ENCODE measurements at places on chromosomes 11 and 22.

GRCh38 chr11:83736684-83737083, 450.5 kb upstream of the CCDC90B start:
- peak; percentile 49 for DNase-seq

DNA sequence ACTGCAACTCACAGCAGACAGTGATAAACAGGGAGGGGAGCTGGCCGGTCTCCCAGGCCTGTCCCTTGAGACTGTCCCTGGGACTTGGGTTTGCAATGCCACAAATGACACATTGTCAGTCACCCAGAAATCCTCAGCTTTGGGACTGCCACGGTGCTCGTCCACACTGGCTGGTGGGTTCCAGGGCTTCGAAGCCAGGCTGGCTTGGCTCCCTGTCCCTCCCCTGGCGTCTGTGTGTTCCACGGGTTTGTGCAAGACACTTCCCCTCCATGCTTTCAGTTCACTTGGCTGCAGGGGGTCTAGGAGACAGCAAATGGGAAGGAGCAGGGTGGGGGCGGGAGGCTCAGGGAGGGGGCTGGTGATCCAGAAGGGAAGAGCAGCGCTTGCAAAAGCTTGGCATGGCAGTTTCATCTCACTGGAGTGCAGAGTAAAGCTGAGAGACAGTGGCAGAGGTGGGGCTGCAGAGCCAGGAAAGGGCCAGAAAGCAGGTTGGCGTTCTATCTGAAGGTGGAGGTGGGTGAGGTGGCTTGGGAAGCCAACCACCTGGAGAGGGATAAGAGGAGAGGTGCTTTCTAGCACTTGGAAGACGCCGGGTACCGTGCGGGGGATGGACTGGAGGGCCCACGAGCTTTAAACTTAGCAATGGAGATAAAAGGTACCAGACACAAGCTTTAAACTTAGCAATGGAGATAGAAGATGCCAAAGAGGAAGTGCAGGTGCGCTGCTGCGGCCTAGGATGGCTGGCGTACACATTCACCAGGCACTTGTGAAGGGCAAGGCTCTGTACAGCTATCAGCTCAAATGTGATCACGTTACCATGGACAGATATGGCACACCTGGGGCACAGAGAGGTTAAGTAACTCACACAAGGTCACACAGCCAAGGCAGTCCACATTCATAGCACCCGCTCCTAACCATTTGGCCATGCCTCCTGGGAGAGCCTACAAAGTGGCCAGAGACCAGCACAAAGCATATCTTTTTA, 86.4 kb upstream of the SHISAL1 start:
- DNase-seq = no peak

DNA sequence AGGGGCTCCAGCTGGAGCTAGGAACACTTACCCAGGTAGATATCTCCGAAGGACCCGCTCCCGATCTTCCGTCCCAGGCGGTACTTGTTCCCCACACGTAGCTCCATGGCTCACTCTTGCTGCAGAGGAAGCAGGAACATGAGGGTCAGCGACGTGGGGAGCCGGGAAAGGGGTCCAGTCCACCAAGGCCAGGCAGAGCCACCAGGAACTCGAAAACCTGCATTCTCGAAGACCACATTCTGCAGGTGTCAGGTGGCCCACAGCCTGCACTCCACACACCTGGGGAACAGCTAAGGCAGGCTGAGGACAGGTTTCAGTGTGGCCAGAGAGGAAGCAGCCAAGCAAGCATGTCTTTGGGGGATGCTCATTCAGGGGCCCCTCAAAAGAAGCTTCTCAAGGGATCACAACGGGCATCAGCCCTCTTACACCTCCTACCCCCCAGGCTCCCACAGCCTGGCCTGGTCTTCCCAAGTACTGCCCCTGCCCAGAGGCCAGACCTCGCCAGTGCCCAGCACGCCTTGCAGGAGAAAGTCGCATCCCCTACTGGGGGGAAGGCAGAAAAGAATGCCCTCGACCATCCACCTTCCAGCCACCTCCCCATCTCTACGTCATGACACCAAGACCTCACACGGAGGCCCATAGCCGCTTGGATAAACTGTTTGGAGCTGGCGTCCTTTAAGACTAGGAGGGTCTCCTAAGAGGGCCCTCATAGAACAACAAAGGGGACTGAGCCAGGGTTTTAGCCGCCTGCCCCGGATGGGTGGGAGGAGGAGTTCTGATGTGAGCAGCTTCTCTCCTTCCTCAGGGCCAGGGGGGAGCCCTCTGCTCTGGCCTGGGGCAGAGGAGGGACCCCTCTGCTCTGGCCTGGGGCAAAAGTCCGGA, 2.9 kb downstream of the CSNK1E start:
- DNase-seq = no peak

GRCh38 chr11:408154-409007, 6.4 kb downstream of the SIGIRR start:
- DNase-seq = no peak

- no peak for DNase-seq
Observed at GRCh38 chr11:116551576-116551975, 221.2 kb downstream of the BUD13 start.

- DNase-seq = no peak
Observed at GRCh38 chr11:34830035-34830434, 86.1 kb downstream of the APIP start.

DNA sequence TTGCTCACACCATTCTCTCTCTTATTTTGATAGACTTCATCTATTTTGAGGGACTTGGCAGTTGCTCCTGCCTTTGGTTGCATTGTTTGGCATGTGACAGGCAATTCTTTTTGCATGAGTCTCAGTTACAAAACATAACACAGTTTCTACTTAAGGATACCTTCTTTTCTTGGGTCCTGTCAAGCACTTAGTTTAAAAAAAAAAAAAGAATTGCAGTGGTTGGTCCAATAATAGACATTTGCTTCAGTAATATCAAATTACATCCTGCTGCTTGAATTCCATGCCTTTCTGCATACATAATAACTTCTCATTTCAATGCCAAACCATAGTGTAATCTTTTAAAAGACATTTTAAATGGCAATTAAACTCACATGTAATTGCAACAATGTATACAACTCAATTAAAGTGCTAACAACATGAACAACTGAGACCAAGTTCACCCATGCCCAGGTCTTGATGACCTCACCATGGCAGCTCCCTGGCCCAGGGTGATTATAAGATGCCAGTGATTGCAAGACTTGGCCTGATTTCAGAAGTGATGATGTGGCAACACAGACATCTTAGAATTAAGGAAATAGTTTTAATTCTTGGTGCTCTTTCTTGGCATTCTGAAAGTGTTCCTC, 32.2 kb upstream of the PLET1 start:
- DNase-seq = peak; percentile 12

DNA sequence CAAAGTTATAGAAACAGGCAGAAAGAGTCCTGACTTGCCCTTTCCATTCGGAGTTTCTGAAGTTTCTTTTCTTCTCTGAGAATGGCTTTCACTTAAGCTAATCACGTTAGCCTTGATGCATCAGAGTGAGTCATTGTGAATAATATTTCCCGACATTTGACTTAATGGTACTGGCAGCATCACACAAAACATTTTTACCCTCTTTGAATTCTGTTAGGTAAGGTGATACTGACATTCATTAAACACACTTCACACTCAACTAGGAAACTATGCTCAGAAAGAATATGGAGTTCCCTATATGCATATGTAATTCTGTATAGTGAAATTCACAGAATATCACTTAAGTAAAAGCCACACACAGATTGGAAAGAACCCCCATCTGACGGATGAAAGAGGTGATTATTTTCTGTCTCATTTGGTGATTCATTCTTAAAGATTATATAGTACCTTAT, 120.8 kb upstream of the ARHGAP20 start:
- no peak for DNase-seq

- DNase-seq = no peak
Observed at GRCh38 chr11:93842461-93842860, 8.0 kb downstream of the VSTM5 start.

- no peak for DNase-seq
Observed at GRCh38 chr11:67439321-67440228, 2.1 kb upstream of the PTPRCAP start.
